ENCODE measurements at places on chromosomes 12 and 14.

DNA sequence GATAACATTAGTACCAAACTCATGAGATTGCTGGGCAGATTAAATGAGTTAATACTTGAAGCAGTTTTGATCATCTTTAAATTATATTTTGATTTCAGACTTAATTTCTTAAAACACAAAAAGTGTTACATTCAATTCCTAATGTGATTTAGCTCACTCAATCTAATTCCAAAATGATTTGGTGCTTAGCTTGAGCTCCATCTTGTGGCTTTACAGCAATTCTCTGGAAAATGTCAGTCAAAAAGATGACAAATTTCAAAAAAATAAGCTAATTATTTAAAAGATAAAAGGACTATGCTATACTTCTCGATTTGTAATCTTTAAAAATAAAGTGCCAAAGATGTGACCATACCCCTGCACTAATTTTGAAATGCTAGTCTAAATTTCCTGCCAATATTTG lies 10.1 kb downstream of the LLPH start:
- DNase-seq, result no peak
- no peak overlapping the region for H3K27ac ChIP-seq
- peaks cover 15% of the 10 kb centered on the region for H3K4me1 ChIP-seq
- H3K36me3 ChIP-seq, result peaks cover 11% of the 10 kb centered on the region

- DNase-seq, result no peak
- H3K4me3 ChIP-seq, result no peak overlapping the region
- no peak overlapping the region for H3K27ac ChIP-seq
- no peaks in the 10 kb centered on the region for H3K27me3 ChIP-seq
- no peaks in the 10 kb centered on the region for H3K36me3 ChIP-seq
Measured at GRCh38 chr12:131030472-131031328, 77.0 kb downstream of the ADGRD1 start.

- peaks cover 15% of the 10 kb centered on the region for H3K4me1 ChIP-seq
- H3K4me3 ChIP-seq, result no peak overlapping the region
- no peak overlapping the region for H3K27ac ChIP-seq
- no peaks in the 10 kb centered on the region for H3K27me3 ChIP-seq
- no peak for DNase-seq
Measured at GRCh38 chr14:50670196-50670865, 2.2 kb upstream of the SAV1 start.

- no peaks in the 10 kb centered on the region for H3K4me1 ChIP-seq
- H3K36me3 ChIP-seq, result no peaks in the 10 kb centered on the region
- no peak for DNase-seq
- H3K27ac ChIP-seq, result no peak overlapping the region
Measured at GRCh38 chr14:33782923-33783322, 168.0 kb downstream of the EGLN3 start.

GRCh38 chr12:6274231-6275221 lies 36.0 kb upstream of the PLEKHG6 start:
- no peaks in the 10 kb centered on the region for H3K36me3 ChIP-seq
- no peak overlapping the region for H3K4me3 ChIP-seq
- DNase-seq, result no peak
- H3K27ac ChIP-seq, result no peak overlapping the region

- DNase-seq, result no peak
- H3K27me3 ChIP-seq, result no peaks in the 10 kb centered on the region
- H3K4me3 ChIP-seq, result no peak overlapping the region
- H3K36me3 ChIP-seq, result no peaks in the 10 kb centered on the region
- H3K4me1 ChIP-seq, result no peaks in the 10 kb centered on the region
Measured at GRCh38 chr12:77837876-77838291, 7.2 kb downstream of the NAV3 start.

GRCh38 chr14:100138082-100138787 lies 21.2 kb downstream of the DEGS2 start:
- H3K4me3 ChIP-seq, result no peak overlapping the region
- H3K27me3 ChIP-seq, result no peaks in the 10 kb centered on the region
- H3K4me1 ChIP-seq, result peaks cover 4% of the 10 kb centered on the region
- no peak for DNase-seq
- no peaks in the 10 kb centered on the region for H3K36me3 ChIP-seq

GRCh38 chr12:104792570-104792969 lies 165.5 kb downstream of the SLC41A2 start:
- H3K4me3 ChIP-seq, result no peak overlapping the region
- H3K36me3 ChIP-seq, result no peaks in the 10 kb centered on the region
- DNase-seq, result no peak
- peaks cover 7% of the 10 kb centered on the region for H3K27me3 ChIP-seq

GRCh38 chr14:97458661-97459579 lies 661.7 kb downstream of the VRK1 start:
- peak overlapping the region; percentile 99 for H3K27ac ChIP-seq
- peak overlapping the region; percentile 99 for H3K4me3 ChIP-seq
- peaks cover 37% of the 10 kb centered on the region for H3K36me3 ChIP-seq

GRCh38 chr14:98940693-98941437 lies 331.1 kb downstream of the BCL11B start:
- DNase-seq, result no peak
- peak overlapping the region; percentile 56 for H3K4me3 ChIP-seq
- no peaks in the 10 kb centered on the region for H3K27me3 ChIP-seq

DNA sequence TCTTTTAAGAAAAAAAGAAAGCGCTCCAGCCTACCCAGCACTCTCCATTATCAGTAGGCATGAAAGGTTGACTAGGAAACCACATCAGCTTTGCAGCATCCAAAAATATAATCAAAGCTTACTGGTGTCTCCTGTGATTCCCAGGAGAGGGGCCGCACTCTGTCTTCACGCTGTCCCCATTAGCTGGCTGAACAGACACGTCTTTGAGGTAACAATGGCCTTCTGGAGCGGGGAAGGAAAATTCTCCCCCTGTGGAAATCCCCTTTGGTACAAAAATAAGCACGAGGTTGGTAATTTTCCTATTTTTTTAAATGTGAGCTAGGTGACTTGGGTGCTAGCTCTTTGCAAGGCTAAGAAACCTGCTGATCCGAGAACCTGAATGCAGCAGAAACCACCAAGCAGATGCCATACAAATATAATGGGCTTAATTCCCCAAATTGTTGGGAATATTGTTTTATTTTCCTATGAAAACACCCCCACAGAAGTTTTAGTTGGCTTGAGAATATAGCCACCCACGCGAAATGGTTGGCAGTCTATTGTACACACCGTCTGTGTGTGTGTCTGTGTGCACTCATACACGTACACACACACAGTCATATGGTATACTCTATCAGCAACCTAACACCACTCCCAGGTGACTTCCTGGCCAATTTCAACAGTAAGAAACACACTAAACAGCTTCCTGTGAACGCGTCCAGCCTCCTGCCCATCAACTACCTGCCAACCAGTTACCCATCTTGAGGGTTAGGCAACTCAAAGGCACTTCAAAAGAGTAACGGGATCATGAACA lies 71.2 kb downstream of the KSR2 start:
- H3K4me3 ChIP-seq, result no peak overlapping the region
- no peak overlapping the region for H3K27ac ChIP-seq
- H3K4me1 ChIP-seq, result no peaks in the 10 kb centered on the region
- H3K36me3 ChIP-seq, result no peaks in the 10 kb centered on the region
- no peaks in the 10 kb centered on the region for H3K27me3 ChIP-seq

DNA sequence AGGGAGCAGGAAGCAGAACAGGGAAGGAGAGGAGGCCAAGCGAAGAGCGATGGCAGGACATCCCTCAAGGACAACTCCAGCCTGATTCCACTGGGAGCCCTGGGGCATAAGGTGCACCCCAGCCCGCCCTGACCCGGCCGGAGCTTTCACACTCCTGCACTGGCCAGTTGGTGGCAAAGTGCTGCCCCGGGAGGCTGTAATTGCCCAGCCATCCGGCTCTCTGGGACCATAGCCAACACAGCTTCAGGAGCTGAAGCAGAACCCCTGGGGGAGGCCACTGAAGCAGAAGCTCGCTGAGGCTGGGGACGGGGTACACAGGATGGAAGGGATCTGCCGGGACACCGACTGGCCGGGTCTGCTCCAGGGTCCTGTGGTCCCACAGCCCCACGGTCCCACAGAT lies 41.9 kb upstream of the BEGAIN start:
- H3K36me3 ChIP-seq, result no peaks in the 10 kb centered on the region
- H3K4me3 ChIP-seq, result no peak overlapping the region
- no peak for DNase-seq
- no peaks in the 10 kb centered on the region for H3K27me3 ChIP-seq
- no peak overlapping the region for H3K27ac ChIP-seq
- H3K4me1 ChIP-seq, result no peaks in the 10 kb centered on the region

DNA sequence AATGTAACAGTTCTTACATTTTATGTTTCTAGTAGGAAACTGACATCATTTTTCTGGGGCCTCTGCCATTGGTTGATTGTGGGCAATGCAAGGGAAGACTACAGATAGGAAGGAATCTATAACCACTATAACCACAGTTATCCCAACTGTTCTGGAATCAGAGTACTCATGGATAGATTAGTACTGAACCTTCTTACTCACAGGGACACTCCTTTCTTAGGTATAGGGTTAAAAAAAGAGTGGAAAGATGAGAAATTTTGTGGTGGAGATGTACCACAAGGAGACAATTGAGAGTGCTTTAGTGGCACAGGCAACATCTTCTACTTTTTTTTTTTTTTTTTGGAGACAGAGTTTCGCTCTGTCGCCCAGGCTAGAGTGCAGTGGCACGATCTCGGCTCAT lies 21.0 kb downstream of the TMEM116 start:
- no peak for DNase-seq
- peak overlapping the region; percentile 14 for H3K27ac ChIP-seq
- H3K36me3 ChIP-seq, result no peaks in the 10 kb centered on the region
- H3K27me3 ChIP-seq, result no peaks in the 10 kb centered on the region
- peak overlapping the region; percentile 95 for H3K4me3 ChIP-seq

GRCh38 chr14:57364659-57365450 lies 25.5 kb upstream of the NAA30 start:
- no peaks in the 10 kb centered on the region for H3K4me1 ChIP-seq
- H3K27me3 ChIP-seq, result peaks cover 21% of the 10 kb centered on the region
- H3K4me3 ChIP-seq, result no peak overlapping the region
- DNase-seq, result no peak
- H3K27ac ChIP-seq, result no peak overlapping the region
- peaks cover 2% of the 10 kb centered on the region for H3K36me3 ChIP-seq

GRCh38 chr12:57135527-57136326 lies 7.4 kb downstream of the LRP1 start:
- no peaks in the 10 kb centered on the region for H3K4me1 ChIP-seq
- no peaks in the 10 kb centered on the region for H3K36me3 ChIP-seq
- no peaks in the 10 kb centered on the region for H3K27me3 ChIP-seq
- H3K27ac ChIP-seq, result no peak overlapping the region
- no peak overlapping the region for H3K4me3 ChIP-seq

GRCh38 chr12:47343684-47344567 lies 264.2 kb upstream of the AMIGO2 start:
- peak overlapping the region; percentile 65 for H3K27ac ChIP-seq
- peaks cover 8% of the 10 kb centered on the region for H3K36me3 ChIP-seq
- peaks cover 49% of the 10 kb centered on the region for H3K4me1 ChIP-seq
- no peak for DNase-seq
- no peaks in the 10 kb centered on the region for H3K27me3 ChIP-seq
- no peak overlapping the region for H3K4me3 ChIP-seq

GRCh38 chr12:48988030-48988649 lies 10.0 kb downstream of the WNT1 start:
- DNase-seq, result peak; percentile 80
- H3K27me3 ChIP-seq, result peaks cover 71% of the 10 kb centered on the region
- no peaks in the 10 kb centered on the region for H3K36me3 ChIP-seq
- no peak overlapping the region for H3K4me3 ChIP-seq
- H3K4me1 ChIP-seq, result peaks cover 16% of the 10 kb centered on the region

GRCh38 chr12:93146263-93146939 lies 217.3 kb upstream of the EEA1 start:
- no peak overlapping the region for H3K4me3 ChIP-seq
- peaks cover 8% of the 10 kb centered on the region for H3K27me3 ChIP-seq
- H3K36me3 ChIP-seq, result no peaks in the 10 kb centered on the region

DNA sequence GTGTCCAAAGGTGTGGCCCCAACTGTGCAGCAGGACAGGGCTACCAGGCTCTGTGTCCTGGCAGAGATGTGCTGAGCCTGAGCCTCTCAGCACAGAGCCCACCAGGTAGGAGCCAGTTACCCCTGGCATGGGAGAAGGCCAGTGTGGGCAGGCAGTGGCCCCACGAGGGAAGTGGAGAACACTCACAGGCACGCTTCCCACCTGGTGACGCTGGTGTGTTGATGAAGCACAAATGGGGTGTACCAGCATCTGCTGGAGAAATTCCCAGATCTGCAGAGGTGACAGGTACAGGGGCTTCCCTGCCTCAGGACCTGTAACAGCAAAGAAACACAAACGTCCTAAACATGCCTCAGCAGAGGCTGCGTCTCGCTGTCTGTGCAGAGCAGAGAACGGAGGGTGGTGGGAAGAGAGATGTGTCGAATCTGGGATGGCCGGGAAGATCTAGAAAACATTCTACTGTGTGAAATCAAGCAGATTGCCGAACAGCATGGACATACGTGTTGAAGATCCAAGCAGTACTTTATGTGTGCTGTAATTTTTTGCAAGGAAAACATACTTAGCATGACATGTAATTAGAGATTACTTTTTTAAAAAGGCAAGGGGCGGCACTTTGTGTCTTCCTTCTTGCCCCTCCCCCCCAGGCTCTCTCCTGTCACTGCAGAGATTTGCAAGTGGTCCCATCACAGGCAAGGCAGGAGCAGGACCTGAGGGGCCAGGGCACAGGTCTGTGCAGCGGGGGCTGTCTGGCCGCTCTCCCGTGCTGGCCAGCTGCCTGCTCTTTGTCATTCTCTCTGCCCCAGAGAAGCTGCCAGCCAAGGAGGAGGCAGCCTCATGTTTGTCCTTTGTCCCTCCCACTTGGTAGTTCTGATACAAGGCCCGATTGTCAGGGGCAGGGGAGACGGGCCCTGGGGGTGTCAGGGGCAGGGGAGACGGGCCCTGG lies 17.3 kb downstream of the HIP1R start:
- H3K36me3 ChIP-seq, result no peaks in the 10 kb centered on the region
- no peaks in the 10 kb centered on the region for H3K27me3 ChIP-seq
- no peak overlapping the region for H3K27ac ChIP-seq
- DNase-seq, result no peak

GRCh38 chr12:15632708-15633107 lies 156.5 kb downstream of the EPS8 start:
- H3K4me3 ChIP-seq, result no peak overlapping the region
- no peak for DNase-seq
- no peaks in the 10 kb centered on the region for H3K4me1 ChIP-seq
- no peak overlapping the region for H3K27ac ChIP-seq
- no peaks in the 10 kb centered on the region for H3K36me3 ChIP-seq
- H3K27me3 ChIP-seq, result no peaks in the 10 kb centered on the region

- H3K36me3 ChIP-seq, result no peaks in the 10 kb centered on the region
- DNase-seq, result no peak
- no peaks in the 10 kb centered on the region for H3K27me3 ChIP-seq
- H3K4me1 ChIP-seq, result peaks cover 9% of the 10 kb centered on the region
- H3K27ac ChIP-seq, result peak overlapping the region; percentile 64
- peak overlapping the region; percentile 32 for H3K4me3 ChIP-seq
Measured at GRCh38 chr14:34742270-34743115, 28.1 kb upstream of the CFL2 start.
